NCI-H526 (cell line): ENCODE measurements at places on chromosomes 5 and 9.

DNA sequence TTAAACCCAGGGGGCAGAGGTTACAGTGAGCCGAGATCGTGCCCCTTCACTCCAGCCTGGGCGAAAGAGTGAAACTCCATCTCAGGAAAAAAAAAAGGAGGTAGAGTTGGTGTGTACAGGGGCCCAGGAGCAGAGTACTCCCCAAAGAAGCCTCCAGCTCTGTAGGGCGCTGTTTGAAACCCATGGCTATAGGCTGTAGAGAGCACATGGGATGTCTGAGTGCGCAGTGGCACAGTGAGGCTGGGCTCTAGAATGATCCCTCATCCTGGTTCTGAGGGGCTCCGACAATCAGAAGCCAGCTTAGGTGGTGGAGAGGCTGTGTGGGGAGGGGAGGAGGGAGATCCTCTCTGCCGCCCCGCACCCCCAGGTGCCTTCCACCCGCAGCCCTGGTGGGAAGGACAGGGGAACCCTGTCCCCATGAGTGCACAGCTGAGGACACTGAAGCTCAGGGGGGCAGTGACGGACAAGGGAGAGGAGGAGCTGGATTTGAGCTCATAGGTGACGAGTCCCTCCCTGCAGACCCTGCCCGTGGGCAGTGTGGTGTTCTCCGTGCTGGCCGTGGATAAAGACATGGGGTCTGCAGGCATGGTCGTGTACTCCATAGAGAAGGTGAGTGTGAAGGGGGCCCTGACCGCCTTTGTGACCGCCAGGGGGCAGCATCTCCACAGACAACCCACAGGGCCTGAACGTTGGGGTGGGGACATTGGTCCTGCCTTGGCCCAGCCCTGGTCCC, 24.6 kb downstream of the CDHR2 start:
- DNase-seq: peak; percentile 65

DNA sequence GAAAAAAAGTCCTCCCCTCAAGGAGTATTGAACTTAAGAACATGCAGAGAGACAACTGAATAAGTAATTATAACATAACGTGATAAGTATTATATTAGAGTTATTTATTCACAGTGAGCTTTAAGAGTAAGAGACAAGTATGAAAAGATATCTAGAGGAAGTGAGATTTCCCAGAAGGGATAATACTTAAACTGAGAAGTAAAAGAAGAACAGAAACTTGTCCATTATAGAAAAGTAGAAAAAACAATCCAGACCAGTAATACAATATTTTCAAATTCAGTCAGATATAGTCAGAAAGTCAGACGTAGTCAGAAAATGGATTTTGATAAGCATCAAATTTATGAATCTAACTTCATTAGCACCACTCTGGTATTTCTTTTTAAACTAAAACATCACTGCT, 613.0 kb upstream of the CCNG1 start:
- no peak for DNase-seq

GRCh38 chr9:108069991-108070390, 580.4 kb upstream of the KLF4 start:
- no peak for DNase-seq

DNA sequence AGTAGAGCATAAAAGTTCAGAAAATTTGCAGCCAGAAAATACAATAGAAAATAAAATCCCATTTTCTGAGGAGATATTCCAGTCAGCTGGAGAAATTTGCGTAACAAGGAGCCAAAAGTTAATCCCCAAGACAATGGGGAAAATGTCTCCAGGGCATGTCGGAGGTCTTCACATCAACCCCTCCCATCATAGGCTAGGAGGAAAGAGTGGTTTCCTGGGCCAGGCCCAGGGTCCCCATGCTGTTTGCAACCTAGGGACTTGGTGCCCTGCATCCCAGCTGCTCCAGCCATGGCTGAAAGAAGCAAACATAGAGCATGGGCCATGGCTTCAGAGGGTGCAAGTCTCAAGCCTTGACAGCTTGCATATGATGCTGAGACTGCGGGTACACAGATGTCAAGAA, 255.0 kb downstream of the DTWD2 start:
- DNase-seq: no peak

DNA sequence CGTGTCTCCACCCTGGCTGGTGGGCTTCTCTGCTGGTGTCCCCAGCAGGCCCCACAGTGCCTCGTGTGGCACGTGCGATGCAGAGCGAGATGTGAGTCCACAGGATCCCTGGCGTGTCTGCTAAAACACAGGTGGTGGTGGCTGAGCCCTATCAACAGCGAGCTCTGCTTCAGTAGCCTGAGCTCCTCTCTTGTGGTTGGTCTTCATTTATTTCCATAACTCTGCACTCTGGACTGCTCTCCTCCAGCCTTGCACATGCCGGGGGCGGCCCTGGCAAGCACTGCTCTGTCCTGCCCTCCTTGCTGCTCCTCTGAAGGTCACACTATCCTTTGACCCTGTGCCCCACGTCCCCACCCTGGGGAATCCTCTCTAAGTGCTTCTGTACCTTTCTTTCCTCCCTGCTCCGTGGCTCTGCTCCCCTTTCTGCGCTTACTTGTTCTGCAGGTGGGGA, 59.2 kb downstream of the NSUN2 start:
- DNase-seq: peak; percentile 46

DNA sequence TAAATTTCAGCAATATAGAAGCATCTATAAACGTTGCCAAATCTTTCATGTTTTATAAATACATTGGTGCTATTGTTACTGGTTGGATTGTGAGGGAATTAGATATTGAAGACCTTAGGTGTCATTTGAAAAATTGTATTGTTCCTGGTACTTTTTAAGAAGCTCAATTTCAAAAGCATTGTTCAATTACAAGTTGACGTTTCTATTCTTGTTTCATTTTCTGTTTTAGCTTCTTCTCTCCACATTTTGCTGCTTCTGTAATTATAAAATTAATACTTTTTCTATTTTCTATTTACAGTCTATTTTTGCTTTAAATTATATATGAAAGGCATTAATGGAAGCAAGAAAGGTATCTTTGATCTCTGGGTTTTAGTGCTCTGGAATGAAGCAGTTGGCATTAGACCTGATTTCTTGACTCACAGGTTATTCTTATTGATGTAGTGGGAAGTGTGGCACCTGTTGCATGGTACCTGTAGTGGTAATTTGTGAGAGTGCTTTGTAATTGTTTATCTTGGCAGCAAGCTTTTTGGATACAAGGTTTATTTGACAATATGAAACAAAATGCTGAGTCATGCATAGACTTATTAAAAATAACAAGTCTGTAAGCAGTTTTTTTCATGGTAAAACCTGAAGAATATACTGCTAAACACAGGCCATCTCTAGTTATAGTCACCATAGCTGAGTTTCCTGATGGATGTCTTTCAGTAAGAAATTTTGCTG, 13.2 kb downstream of the MACIR start:
- DNase-seq: no peak

GRCh38 chr9:13069498-13069897, 210.0 kb downstream of the MPDZ start:
- DNase-seq: no peak

- no peak for DNase-seq
These were observed 20.4 kb downstream of the GOLPH3 start for GRCh38 chr5:32153723-32154122.

DNA sequence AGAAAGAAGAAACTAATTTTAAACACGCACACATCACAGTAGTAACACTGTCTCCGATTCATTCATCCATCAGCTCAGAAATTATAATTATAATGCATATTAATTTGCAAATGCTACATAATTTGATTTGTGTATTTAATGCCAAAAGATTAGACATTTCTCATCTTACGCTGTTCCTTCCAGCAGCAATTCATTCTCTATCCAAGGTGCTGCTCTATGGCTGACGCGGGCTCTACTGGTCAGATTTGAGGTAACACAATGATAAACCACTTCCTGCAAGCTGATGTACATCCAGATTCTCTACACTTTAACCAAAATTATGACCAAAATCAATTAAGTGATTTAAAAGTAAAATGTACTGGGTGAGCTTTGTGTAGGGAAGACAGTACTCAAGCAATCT, 77.9 kb upstream of the ICE1 start:
- no peak for DNase-seq

DNA sequence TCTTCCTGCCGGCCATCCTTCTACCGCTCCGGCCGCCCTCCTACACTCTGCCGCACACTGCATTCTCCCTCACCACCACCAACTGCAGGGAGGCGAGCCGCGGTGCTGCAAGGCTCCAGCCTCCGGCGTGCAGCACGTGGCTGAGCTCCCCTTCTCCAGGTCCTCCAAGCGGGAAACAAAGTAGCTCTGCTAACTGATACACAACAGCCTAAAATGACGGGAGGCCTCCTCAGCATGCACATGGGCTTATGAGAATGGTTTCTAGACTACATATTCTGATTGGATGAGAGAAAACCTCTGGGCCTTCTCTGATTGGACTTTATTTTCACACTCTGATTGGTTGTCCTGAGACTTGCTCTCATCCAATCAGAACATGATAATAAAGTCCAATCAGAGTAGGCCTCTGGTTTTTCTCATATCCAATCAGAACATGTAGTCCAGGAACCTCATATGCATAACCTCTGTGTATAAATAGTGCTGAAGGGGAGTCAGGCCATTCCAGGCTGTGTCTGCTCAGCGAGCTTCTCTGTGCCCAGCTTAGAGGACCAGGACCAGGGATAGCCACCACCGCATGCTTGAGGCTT, 27.0 kb upstream of the ZNF354B start:
- DNase-seq: no peak

- no peak for DNase-seq
These were observed 628.5 kb downstream of the CHSY3 start for GRCh38 chr5:130532786-130533185.
